ENCODE measurements at places on chromosomes 16 and 17.

- DNase-seq, result peak; percentile 54
Observed at GRCh38 chr17:80783486-80783885, 208.2 kb upstream of the CHMP6 start.

DNA sequence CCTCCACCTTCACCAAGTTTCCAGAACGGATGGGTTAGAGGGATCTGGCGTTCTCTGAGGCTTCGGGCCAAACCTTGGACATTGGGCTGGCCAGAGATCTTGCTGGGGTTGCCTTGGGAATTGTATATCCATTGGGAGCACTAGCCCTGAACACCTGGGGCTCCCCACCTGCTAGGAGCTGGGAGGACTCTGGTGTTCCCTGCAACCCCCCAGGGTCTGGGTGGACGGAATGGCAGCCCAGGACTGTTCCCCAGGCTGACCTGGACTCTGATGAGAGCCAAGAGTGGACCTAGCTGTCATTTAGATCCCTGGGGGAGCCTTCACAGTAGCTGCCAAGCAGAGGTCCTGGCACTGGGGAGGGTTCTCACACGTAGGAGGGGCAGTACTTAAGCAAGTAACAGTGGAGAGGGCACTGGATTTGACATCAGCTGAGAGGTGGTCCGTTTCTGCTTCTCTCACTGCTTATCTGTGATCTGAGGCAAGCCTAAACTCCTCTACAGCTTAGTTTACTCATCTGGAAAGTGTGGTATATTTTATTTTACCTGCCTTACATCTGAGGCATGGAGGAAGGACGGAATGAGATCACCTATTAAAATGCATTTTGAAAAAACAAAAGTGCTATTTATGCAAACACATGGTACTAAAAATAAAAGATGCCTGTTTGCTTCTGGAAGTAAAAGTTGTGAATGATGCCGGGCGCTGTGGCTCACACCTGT, 11.7 kb downstream of the SOCS3 start:
- DNase-seq, result no peak

- DNase-seq, result no peak
Observed at GRCh38 chr17:42212382-42212781, 18.1 kb upstream of the GHDC start.

DNA sequence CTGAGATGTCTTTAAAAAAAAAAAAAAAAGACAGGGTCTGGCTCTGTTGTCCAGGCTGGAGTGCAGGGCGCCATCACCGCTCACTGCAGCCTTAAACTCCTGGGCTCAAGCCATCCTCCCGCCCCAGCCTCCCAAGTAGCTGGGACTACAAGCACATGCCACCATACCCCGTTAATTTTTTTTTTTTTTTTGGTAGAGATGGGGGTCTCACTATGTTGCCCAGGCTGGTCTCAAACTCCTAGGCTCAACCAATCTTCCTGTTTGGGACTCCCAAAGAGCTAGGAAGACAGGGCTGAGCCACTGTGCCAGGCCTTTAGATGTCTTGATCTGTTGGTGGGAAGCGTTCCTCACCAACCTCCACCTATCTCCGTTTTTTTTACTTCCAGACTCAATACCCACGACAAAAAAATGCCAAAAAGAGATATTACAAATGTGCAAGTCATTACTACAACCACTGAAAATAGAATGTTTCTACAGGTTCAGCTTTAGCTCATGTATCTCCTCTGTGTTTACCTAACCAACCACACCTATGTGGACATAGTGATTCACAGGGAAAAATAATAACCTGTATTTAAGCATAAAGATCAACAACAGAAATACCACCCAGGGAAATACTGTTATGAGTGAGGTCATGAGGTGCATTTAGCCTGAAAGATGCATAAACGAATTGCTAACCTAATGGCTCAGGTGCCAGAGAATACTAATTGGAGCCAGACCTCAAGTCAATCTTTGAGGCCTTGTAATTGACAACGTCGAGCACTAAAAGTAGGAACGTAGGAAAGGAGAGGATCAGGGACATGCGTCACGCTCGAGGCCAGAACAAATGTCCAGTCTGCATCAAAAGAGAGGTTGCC, 22.6 kb downstream of the NACA2 start:
- DNase-seq, result no peak

DNA sequence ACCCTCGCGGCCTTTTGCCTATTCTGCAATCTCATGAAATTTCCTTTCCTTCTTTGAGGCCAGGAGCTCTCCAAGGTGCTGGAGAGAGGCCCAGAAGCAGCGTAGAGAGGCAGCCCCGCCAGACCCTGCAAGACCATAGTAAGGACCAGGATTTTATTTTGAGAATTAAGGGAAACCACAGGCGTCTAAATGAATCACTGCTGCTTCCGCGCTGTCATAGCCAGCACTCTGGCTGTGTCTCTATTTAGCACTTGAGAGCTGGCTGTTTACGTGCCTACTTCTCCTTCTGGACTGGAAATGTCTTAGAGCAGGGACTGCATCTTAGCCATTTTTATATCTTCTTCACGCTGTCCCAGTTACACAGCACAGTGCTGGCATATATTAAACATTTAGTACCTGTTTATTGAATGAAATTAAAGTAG, 37.6 kb upstream of the PIRT start:
- DNase-seq, result no peak

- DNase-seq, result no peak
Observed at GRCh38 chr17:13323990-13324389, 277.7 kb downstream of the HS3ST3A1 start.

- DNase-seq, result no peak
Observed at GRCh38 chr16:28983644-28984043, 1.2 kb upstream of the LAT start.

- no peak for DNase-seq
Observed at GRCh38 chr16:49283376-49284049, 1.9 kb upstream of the CBLN1 start.

- no peak for DNase-seq
Observed at GRCh38 chr17:46141645-46142044, 51.6 kb downstream of the KANSL1 start.

DNA sequence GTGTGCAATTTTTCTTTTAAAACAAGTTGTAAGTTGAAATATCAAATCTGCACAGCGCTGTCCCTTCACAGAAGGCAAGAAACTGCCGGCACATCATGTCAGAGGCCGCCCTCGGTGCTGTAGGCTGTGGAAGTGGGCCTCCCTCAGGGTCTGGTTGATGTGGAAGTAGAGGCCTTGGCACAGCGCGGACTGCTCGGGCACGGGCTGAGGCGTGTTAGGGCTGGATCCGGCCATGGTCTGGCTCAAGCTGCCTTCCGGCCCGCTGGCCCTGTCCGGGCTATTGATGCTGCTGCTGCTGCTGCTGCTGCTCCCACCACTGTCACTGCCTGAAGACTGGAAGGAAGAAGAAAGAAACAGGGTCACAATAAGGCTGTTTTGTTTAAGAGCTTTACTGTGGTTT, 16.6 kb downstream of the COG1 start:
- no peak for DNase-seq

GRCh38 chr17:74217037-74217730, 3.8 kb downstream of the TTYH2 start:
- DNase-seq, result no peak

- no peak for DNase-seq
Observed at GRCh38 chr17:47995241-47995935, 24.5 kb downstream of the CDK5RAP3 start.

GRCh38 chr17:35087731-35088355, 24.3 kb upstream of the RFFL start:
- no peak for DNase-seq
